Heart left ventricle (tissue), 16 donors: ENCODE measurements at places on chromosomes 5 and 9. TPM values are rescaled to one million over a fixed set of nuclear protein-coding genes. Genes with fewer than 3 reads are reported as not detected.

DNA sequence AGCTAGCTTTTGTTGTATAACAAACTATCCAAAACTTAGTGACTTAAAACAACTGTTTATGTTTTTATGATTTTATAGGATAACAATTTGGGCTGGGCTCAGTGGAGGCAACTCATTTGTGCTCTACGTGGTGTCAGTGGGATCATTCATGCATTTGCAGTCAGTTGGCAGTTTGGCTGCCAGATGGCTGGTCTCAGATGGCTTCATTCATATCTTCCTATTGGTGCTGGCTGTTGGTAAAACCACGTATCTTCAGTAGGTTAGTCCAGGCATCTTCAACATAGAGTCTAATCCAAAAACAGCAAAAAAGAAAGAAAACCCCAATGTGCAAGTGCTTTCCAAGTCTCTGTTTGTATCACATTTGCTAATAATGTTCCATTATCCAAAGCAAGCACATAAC, 51.7 kb upstream of the RIC1 start:
- peaks cover 14% of the 10 kb centered on the region for H3K4me1 ChIP-seq
- no peak overlapping the region for H3K27ac ChIP-seq
- no peak overlapping the region for H3K4me3 ChIP-seq
- DNase-seq = no peak

Gene CARTPT
- not detected for total RNA-seq

Gene NOXA1
- 4.6 TPM for total RNA-seq

Gene SLCO6A1
- total RNA-seq = not detected

DNA sequence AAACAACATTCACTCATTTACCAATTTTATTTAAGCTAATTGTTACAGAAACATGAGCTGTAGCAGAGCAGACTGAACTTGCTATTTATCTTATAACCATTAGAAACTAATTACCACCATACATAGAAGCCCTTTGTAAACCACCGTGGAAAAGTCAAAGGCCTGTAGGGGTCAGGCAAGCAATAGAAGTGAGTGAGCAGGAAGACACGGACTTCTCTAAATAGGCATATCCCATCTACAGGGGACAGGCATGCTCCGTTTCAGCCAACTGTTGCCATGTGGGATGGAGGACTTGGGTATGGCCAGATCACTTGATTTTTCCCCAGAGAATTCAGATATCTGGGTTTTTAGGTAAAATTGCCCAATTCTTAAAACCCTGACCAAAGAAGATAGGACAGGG, 44.8 kb downstream of the PRRC1 start:
- no peaks in the 10 kb centered on the region for H3K27me3 ChIP-seq
- H3K4me3 ChIP-seq = no peak overlapping the region
- no peaks in the 10 kb centered on the region for H3K36me3 ChIP-seq
- DNase-seq = no peak
- H3K4me1 ChIP-seq = no peaks in the 10 kb centered on the region

GRCh38 chr5:24642022-24642421, 2.8 kb downstream of the CDH10 start:
- no peak for DNase-seq
- no peaks in the 10 kb centered on the region for H3K36me3 ChIP-seq
- H3K27me3 ChIP-seq = no peaks in the 10 kb centered on the region
- H3K4me1 ChIP-seq = no peaks in the 10 kb centered on the region
- H3K4me3 ChIP-seq = no peak overlapping the region

Gene DMRT1
- total RNA-seq = not detected

DNA sequence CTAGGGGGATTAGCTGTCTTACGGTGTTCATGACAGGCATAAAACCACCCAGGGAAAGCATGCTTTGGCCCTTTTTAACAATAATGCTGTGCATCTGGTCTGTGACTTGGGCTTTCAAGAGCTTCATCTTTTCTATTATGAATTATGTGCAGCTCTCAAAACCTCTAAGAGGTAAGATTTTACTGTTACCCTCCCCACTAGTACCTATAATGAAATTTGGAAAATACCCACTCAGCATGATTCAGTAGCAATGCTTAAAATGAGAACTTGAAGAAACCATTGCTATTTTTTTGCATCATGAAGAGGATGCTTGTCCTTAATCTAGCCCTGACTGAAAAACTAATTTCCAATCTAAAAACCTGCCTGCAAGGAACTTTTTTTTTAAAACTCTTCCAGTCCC, 5.8 kb upstream of the LHFPL2 start:
- DNase-seq = no peak
- no peak overlapping the region for H3K27ac ChIP-seq
- H3K27me3 ChIP-seq = no peaks in the 10 kb centered on the region
- H3K4me1 ChIP-seq = peaks cover 2% of the 10 kb centered on the region

- DNase-seq = no peak
- no peak overlapping the region for H3K4me3 ChIP-seq
- peak overlapping the region; percentile 66 for H3K27ac ChIP-seq
Observed at GRCh38 chr5:143350751-143351602, 52.5 kb downstream of the NR3C1 start.

DNA sequence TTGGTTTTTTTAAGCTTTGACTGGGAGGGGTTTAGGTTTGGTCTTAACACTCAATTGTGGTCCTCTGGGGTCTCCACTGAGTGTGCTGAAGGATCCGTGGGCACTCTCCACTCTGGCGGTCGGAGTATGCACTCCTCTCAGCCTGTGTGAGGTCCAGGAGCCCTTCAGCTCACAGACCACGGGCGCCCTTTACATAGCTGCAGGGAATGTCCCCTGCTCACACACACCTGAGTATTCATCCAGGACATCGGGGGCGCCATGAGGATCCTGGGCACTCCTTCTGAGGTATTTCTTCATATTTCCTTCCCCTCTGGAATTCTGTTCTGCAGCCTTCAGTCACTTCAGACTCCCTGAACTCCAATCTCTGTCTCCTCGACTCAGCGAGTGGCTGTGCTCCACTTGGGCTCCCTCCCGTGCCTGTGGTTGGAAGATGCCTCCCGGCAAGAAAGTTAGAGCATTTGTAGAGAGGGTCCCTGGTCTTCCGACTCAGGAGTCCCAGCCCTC, 12.5 kb downstream of the TRIP13 start:
- H3K36me3 ChIP-seq = no peaks in the 10 kb centered on the region
- no peak for DNase-seq
- H3K27me3 ChIP-seq = no peaks in the 10 kb centered on the region
- no peak overlapping the region for H3K4me3 ChIP-seq
- H3K27ac ChIP-seq = no peak overlapping the region
- peaks cover 4% of the 10 kb centered on the region for H3K4me1 ChIP-seq

Gene ADAMTSL1
- total RNA-seq = 0.82 TPM

DNA sequence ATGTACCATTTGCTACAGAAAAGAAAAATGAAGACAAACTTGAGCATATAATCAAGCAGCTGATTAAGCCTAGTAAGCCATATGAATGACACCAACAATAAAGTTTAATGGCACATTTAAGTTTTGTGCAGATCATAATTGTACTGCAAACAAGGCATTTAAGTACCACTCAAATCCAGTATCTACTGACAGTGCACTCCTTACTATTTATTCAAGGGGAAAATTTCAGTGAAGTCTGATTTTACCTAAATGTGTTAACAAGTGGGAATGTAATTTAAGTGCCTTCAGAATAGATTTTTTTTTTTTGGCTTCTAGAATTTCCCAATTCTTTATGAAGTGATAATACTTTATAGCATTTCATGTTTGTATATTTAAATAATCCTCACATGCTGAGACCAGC, 341.0 kb upstream of the POU5F2 start:
- no peaks in the 10 kb centered on the region for H3K4me1 ChIP-seq
- no peak overlapping the region for H3K27ac ChIP-seq
- DNase-seq = no peak

- H3K36me3 ChIP-seq = no peaks in the 10 kb centered on the region
- no peak overlapping the region for H3K4me3 ChIP-seq
- no peak overlapping the region for H3K27ac ChIP-seq
Observed at GRCh38 chr9:120184266-120184665, 395.7 kb downstream of the CDK5RAP2 start.

DNA sequence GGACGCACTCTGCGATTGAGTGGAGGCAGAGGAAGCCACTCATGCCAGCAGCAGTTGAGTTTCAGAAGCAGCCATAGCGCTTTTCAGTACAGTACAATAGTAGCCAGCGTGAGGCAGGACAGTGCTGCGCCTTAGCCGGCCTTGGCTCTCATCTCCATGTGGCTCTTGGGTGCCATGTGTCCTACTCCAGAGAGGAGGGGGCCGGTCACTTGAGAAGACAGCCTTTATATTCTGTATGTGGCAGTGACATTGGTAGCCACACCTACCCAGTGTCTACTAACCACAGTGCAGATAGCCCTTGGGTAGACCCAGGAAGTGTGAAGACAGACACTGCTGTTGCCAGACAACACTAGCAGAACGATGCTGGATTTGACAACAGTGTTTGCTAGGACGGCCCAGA, 42.3 kb downstream of the FAM78A start:
- H3K27ac ChIP-seq = peak overlapping the region; percentile 88
- peaks cover 36% of the 10 kb centered on the region for H3K4me1 ChIP-seq
- H3K36me3 ChIP-seq = peaks cover 53% of the 10 kb centered on the region
- no peak for DNase-seq
- no peaks in the 10 kb centered on the region for H3K27me3 ChIP-seq
- H3K4me3 ChIP-seq = no peak overlapping the region

Gene APC
- total RNA-seq = 36.4 TPM

- no peak for DNase-seq
- no peak overlapping the region for H3K4me3 ChIP-seq
- H3K36me3 ChIP-seq = no peaks in the 10 kb centered on the region
Observed at GRCh38 chr9:30196941-30197340, 2187.5 kb upstream of the ACO1 start.

Gene CYLC2
- total RNA-seq = not detected

Gene KLHL3
- total RNA-seq = 23.7 TPM

- H3K27ac ChIP-seq = no peak overlapping the region
- H3K27me3 ChIP-seq = no peaks in the 10 kb centered on the region
- no peaks in the 10 kb centered on the region for H3K4me1 ChIP-seq
- no peak overlapping the region for H3K4me3 ChIP-seq
- no peak for DNase-seq
- no peaks in the 10 kb centered on the region for H3K36me3 ChIP-seq
Observed at GRCh38 chr9:88303721-88304451, 84.4 kb upstream of the SPIN1 start.

DNA sequence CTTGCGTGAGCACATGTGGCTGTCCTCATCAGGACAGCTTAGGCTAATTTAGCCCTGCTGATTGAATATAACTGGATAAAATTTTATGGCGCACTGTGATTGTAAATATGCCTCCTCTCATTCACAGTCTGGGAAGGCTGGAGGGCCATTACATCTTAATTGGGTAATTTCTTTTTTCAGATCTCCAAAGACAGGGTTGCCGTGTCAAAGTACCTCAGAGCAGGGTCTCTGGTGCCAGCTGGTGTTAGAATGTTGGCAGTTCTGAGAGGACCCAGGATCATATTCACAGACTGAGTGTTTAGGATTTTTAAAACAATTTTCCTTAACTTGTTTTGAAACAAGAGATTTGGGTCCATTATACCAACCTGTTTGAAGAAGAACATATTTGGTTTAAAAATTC, 455.7 kb upstream of the TLE4 start:
- no peak for DNase-seq
- H3K4me1 ChIP-seq = no peaks in the 10 kb centered on the region
- H3K36me3 ChIP-seq = no peaks in the 10 kb centered on the region
- no peak overlapping the region for H3K4me3 ChIP-seq
- H3K27me3 ChIP-seq = no peaks in the 10 kb centered on the region

Gene SLC12A2
- 16.1 TPM for total RNA-seq

Gene SIGMAR1
- 19.4 TPM for total RNA-seq

Gene ARHGEF37
- total RNA-seq = 22.4 TPM

DNA sequence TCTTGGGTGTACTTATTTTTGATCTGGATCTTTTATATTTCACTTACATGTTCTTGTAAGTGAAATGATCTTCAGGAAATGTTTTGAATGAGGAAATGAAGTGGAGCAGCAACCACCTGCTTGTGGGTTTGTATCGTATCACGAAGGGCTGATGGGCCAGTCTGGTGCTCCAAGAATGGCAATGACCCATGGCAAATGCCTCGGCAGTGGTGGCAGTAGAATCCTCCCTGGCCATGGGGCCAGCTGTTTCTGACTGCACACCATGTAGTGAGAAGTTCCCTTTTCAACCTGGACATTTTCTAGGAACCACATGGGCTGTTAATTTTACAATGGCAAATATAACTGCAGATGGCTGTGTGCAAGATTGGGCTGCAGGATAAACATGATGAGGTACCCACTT, 29.9 kb downstream of the MAT2B start:
- no peak for DNase-seq
- H3K27me3 ChIP-seq = no peaks in the 10 kb centered on the region
- H3K4me3 ChIP-seq = no peak overlapping the region
- H3K36me3 ChIP-seq = no peaks in the 10 kb centered on the region
- H3K27ac ChIP-seq = peak overlapping the region; percentile 58

GRCh38 chr5:169648725-169649310, 11.7 kb downstream of the DOCK2 start:
- peaks cover 10% of the 10 kb centered on the region for H3K4me1 ChIP-seq
- H3K27me3 ChIP-seq = no peaks in the 10 kb centered on the region
- no peak for DNase-seq
- H3K36me3 ChIP-seq = no peaks in the 10 kb centered on the region
- H3K4me3 ChIP-seq = no peak overlapping the region

- DNase-seq = no peak
- no peaks in the 10 kb centered on the region for H3K4me1 ChIP-seq
- no peak overlapping the region for H3K27ac ChIP-seq
- H3K36me3 ChIP-seq = no peaks in the 10 kb centered on the region
- no peaks in the 10 kb centered on the region for H3K27me3 ChIP-seq
Observed at GRCh38 chr5:4252385-4252784, 656.8 kb downstream of the IRX1 start.

- no peak overlapping the region for H3K4me3 ChIP-seq
- H3K27ac ChIP-seq = peak overlapping the region; percentile 62
- no peak for DNase-seq
- H3K27me3 ChIP-seq = no peaks in the 10 kb centered on the region
- no peaks in the 10 kb centered on the region for H3K4me1 ChIP-seq
- H3K36me3 ChIP-seq = no peaks in the 10 kb centered on the region
Observed at GRCh38 chr9:91858213-91859030, 91.6 kb downstream of the ROR2 start.

Gene RNF180
- total RNA-seq = 20.4 TPM

DNA sequence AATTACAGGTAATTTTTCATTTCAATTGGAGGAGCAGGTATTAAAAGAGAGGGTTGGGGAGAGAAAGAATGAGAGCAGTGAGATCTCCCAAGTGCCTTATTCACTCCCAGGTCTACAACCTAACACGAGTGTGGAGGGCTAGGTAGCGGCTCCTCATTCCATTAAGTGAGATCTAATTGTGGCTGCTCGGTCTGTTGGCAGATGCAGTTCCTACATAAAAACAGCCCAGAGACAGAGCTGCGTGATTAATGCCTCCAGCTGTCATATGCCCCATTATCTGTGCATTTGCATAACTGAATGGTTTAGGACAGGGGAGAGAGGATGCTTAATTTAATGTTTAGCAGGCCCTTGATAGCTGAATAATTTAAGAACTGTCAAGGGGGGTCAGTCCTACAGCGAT, 100.5 kb downstream of the PSAT1 start:
- no peaks in the 10 kb centered on the region for H3K4me1 ChIP-seq
- H3K4me3 ChIP-seq = no peak overlapping the region
- no peaks in the 10 kb centered on the region for H3K27me3 ChIP-seq
- no peak for DNase-seq
